Camera-type eye (tissue), 1 donor: ENCODE measurements at places on chromosomes 6 and 20. TPM values are rescaled to one million over a fixed set of nuclear protein-coding genes. Genes with fewer than 3 reads are reported as not detected.

Gene GLP1R
- total RNA-seq = 0.88 TPM

Gene RAET1L
- total RNA-seq = not detected

Gene CST4
- total RNA-seq = not detected

Gene CCDC170
- total RNA-seq = 3.5 TPM

Gene DEFB119
- total RNA-seq = not detected

Gene TPBG
- total RNA-seq = 27.0 TPM

Gene TRIM40
- total RNA-seq = not detected

Gene KIF25
- total RNA-seq = not detected

Gene NOX3
- not detected for total RNA-seq

Gene ZNF292
- 177 TPM for total RNA-seq

Gene ABT1
- 13.3 TPM for total RNA-seq

Gene ZSCAN16
- total RNA-seq = 11.7 TPM

Gene CLIC5
- 19.5 TPM for total RNA-seq

Gene PSORS1C1
- 0.22 TPM for total RNA-seq

Gene SLC12A5
- total RNA-seq = 31.2 TPM

Gene FAM120B
- 54.3 TPM for total RNA-seq

Gene HCRTR2
- 1.5 TPM for total RNA-seq

Gene SLC17A2
- total RNA-seq = not detected

Gene BNIP5
- total RNA-seq = 0.11 TPM

Gene BPIFB4
- 0.22 TPM for total RNA-seq

Gene NRSN1
- total RNA-seq = 12.5 TPM

Gene EPHA7
- total RNA-seq = 39.6 TPM

Gene OR2J3
- total RNA-seq = not detected

Gene GPX5
- not detected for total RNA-seq

Gene HELZ2
- 25.6 TPM for total RNA-seq

Gene PHACTR2
- total RNA-seq = 92.0 TPM

Gene PRL
- total RNA-seq = 0.99 TPM

Gene OR2H1
- total RNA-seq = not detected

Gene PRDM13
- 16.6 TPM for total RNA-seq

Gene DEF6
- 7.1 TPM for total RNA-seq
